A549 treated with dexamethasone at 1 μM for 4 hours (cell line): ENCODE measurements at places on chromosomes 1 and 21. TPM values are rescaled to one million over a fixed set of nuclear protein-coding genes. Genes with fewer than 3 reads are reported as not detected.

Gene DARS2
- 40.9 to 48.4 TPM (median 44.1 TPM) in 5 replicates for total RNA-seq

Gene ZNF362
- 7.6 to 13.0 TPM (median 11.2 TPM) in 5 replicates for total RNA-seq

Gene SYT6
- 0.25 to 0.56 TPM (median 0.44 TPM) in 5 replicates for total RNA-seq

Gene SYCP1
- total RNA-seq = not detected in 5 replicates

Gene CLIC6
- total RNA-seq = 0.03 to 0.11 TPM (median 0.08 TPM) in 5 replicates

Gene ACTN2
- total RNA-seq = 0.06 TPM in 1 of 5 replicates, not detected in the others

Gene MSH4
- total RNA-seq = 0.02 to 0.03 TPM in 2 of 5 replicates, not detected in the others

Gene C21orf58
- 2.8 to 4.9 TPM (median 4.5 TPM) in 5 replicates for total RNA-seq

Gene COL6A1
- 15.1 to 25.8 TPM (median 24.0 TPM) in 5 replicates for total RNA-seq

Gene TNFRSF14
- 0.11 to 0.37 TPM (median 0.22 TPM) in 4 of 5 replicates, not detected in the other for total RNA-seq

Gene KRTAP12-2
- total RNA-seq = not detected in 5 replicates
